ENCODE measurements at places on chromosomes 3 and 15.

- DNase-seq = no peak
Observed at GRCh38 chr3:161372321-161373260, 1.3 kb upstream of the SPTSSB start.

- no peak for DNase-seq
Observed at GRCh38 chr3:190886945-190887344, 24.5 kb upstream of the GMNC start.

GRCh38 chr15:36914466-36914865 is 185.9 kb downstream of the MEIS2 start:
- no peak for DNase-seq

DNA sequence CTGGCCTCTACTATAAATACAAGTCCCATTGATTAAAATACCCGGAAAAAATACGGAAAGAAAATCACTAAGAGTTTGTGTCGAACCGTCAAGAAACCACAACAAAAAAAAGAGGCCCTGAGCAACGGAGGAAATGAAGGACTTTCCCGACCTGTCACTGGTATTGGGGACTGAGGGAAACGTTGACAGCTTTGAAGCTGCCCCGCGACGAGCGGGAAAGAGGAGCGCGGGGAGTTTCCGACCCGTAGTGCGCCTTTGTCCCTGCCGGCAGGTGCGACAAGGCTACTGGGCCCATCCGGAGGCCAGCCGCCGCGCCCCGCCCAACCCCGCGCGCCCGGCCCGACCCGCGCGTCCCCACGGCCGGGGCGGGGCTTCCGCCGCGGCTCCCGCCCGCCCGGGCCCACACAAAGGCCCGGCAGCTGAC is 416 bp downstream of the PBRM1 start:
- peak; percentile 90 for DNase-seq

- DNase-seq = no peak
Observed at GRCh38 chr3:187976365-187976900, 177.5 kb upstream of the LPP start.

DNA sequence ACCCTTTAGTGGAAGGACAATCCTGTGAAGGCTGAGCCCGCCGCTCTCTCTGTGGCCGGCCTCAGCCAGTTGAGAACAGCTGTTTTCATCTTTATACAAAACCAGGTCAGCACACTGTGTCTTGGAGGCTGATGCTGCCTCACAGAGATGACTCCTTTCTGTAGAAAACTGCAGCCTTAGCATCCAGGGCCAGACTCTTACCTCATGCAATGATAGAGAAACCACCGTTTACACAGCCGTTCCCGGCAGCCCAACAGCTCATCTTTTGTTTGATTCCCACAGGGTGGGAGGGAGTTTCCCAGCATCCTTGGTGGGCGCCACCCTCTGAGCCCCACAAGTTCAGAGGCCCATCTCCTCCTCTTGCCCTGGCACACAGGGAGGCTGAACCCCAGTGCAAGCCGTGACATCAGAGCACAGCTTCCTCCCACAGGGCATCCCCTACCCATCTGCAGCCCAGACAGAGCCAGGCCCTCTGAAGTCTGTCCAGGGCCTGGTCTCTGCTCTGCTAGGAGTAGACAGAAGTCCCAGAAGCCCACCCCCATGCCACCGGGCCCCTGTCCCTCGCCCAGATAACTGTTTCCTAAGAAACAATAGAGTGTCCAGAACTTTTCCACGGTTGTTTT is 105.0 kb downstream of the LRRK1 start:
- DNase-seq = peak; percentile 28

DNA sequence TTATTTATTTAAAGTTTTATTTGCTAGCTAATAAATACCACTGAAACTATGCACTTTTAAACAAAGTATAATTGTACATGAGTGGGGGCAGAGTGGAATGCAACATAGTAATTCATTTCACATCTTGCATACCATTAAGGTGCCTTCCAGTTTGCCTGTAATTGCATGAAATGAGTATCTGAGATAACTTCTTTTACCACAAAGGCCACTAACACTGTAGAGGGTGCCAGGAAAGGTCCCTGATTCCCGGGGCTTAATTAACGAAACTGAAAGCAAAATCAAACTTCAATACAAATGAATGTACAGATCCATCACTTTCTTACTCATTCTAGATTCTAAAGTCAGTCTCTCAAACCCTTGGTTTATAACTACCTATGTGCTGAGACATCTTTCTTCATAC is 2.1 kb downstream of the CD47 start:
- no peak for DNase-seq

DNA sequence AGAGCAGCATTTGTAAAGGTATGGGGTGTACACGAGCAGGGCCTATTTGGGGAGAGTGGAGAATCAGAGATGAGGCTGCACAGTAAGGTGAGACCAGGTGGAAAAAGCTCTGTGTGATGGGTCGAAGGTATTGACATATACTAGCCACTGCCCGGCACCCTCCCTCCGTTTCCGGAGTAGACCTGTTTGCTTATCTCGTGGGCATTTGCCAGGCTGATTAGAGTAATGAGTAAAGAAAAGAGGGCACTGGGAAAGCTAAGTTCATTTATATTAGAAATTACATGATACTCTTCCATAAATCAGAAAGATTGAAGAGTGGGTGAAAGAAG is 46.2 kb upstream of the ATG7 start:
- no peak for DNase-seq

DNA sequence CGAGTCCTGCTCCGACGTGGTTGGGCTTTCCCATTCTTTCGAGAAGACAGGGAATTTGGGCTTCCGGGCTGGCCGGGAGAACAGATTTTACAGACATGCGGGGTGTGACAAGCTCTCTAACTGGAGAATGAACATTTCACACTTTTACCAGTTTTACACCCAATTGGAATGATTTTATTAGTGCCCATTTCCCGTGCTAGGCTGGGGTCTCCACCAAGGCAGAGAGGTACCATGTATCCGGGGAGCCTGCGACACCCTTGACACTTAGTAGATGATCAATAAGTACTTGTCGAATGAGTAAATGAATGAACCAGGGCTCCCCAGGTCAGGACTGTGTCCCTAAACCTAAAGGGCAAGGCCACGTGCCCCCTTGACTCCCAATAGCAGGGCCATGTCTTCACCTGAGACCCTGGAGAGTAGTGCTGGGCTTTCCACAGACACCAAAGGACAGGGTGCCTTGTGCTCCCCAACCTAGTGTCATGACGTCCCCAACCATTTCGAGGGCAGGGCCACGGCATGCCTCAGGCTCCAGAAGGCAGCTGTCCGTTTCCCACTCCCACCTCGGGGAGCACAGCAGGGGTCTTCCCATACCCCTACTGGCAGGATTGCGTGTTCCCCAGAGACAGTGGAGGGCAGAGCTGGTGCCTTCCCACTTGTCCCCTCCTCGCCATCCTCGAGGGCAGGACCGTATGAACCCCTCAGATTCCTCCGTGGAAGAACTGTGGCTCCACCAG is 679 bp upstream of the MYD88 start:
- peak; percentile 60 for DNase-seq

DNA sequence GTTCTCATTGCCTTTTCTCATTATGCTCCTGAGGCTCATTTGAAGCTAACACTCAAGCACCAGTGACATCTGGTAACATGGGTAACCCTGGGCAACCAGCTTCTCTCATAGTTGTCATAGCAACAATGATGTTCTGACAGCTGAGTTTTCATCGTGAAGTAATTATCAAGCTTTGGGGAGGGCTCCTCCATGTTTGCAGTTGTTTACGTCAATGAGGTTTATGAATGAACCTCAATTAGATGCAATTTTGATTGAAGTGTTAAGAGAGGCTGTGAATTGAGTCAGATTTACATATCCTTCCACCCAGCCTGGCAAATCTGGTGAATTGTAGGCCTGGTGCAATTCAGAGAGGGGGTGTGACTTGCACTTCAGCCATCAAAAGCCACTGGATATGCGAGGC is 119.3 kb upstream of the CHD2 start:
- DNase-seq = no peak

- no peak for DNase-seq
Observed at GRCh38 chr3:195440379-195440778, 2.4 kb downstream of the ACAP2 start.

GRCh38 chr15:100569391-100569790 is 32.6 kb downstream of the LINS1 start:
- DNase-seq = no peak

- no peak for DNase-seq
Observed at GRCh38 chr3:58635371-58636285, 30.9 kb downstream of the FAM3D start.

GRCh38 chr3:124986192-124987143 is 51.9 kb upstream of the MUC13 start:
- no peak for DNase-seq

DNA sequence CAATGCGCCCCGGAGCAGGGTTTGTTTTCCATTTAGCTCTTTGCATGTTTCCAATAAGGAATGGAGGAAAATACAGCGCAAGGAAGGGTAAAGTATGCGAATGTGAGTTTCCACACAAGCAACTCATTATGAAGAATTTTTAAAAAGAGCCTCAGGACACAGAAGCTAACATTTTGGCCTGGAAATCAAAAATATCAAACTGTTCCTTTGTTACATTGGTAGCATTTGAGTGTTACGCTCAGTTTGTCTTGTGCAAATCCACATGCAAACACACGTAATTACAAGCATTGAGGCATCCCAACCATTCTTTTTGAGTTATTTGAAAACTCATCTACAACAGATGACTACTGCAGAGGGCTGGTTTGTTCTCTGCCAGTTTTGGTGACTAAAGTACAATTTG is 93.0 kb upstream of the SNRPA1 start:
- no peak for DNase-seq

GRCh38 chr15:74917676-74918075 is 11.0 kb upstream of the FAM219B start:
- DNase-seq = no peak

GRCh38 chr3:38581774-38582173 is 67.7 kb downstream of the SCN5A start:
- no peak for DNase-seq

GRCh38 chr3:114566767-114567166 is 272.9 kb downstream of the TIGIT start:
- DNase-seq = no peak

DNA sequence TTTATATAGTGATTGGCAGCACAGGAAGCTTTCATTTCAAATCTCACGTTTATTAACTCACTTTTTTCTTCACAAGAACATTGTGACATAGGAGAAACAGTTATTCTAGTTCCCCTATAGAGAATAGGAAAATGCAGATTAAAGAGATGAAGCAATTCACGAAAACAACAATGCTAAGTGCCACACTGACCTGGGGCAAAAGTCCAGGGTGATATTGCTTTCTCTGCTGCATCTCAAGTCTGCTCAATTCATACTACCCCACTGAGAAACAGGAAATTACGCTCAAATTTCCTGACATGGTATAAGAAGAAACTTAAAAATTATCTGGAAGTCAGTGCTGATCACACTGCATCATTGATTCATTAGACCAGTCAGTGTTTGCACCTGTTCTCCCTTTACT is 66.7 kb upstream of the SEMA6D start:
- no peak for DNase-seq

GRCh38 chr3:44074181-44074580 is 167.5 kb upstream of the TOPAZ1 start:
- no peak for DNase-seq

- no peak for DNase-seq
Observed at GRCh38 chr3:87855616-87856015, 203.2 kb downstream of the CGGBP1 start.

GRCh38 chr3:64561325-64561843 is 126.4 kb downstream of the ADAMTS9 start:
- DNase-seq = no peak

DNA sequence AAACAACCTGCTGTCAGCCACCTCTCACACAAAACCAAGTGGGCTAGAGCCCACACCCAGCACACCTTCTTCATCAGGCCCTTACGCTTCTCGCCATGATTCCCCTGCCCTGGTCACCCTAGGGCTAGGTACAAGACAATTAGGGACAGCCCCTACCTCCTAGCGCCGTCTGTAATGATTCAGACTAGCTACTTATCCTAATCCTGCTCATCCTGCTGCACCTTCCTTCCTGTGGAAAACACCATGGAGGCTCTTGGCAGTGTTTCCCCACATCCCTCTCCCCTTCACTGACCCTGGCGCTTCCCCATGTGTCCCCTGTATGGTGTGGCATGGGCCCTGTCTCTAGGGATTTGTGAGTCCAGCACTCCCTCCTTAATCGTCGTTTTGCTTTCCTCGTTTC is 39.6 kb upstream of the ICE2 start:
- DNase-seq = no peak

- no peak for DNase-seq
Observed at GRCh38 chr3:190205739-190206138, 85.0 kb upstream of the P3H2 start.

DNA sequence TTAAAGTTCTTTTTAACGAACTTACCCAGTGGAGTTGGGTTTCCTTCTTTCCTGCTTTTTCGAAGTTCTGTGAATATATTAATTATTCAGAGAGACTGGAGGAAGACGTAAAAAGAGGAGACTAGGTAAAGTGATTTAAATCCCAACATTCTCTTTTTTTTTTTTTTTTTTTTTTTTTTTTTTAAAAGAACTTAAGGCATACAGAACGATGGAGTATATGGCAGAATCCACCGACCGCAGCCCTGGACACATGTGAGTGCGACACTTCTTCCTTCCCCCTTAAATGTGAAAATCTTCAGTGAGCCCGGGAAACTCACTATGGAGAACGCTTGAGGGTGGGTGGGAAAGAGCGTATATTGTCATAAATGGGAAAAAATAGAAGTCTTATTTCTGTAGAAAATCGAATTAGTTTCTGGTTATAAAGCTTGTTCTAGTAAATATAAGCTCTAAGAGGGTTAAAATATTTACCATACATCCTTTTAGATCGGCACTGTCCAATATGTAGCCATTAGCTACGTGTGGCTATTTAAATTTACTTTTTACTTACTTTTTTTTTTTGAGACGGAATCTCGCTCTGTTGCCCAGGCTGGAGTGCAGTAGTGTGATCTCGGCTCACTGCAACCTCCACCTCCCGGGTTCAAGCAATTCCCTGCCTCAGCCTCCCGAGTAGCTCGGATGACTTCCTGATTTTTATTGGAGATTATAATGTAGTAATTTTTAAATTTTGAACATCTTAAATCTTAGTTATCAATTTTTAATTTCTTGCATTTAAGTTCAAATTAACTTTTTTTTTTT is 892 bp downstream of the NMD3 start:
- no peak for DNase-seq

DNA sequence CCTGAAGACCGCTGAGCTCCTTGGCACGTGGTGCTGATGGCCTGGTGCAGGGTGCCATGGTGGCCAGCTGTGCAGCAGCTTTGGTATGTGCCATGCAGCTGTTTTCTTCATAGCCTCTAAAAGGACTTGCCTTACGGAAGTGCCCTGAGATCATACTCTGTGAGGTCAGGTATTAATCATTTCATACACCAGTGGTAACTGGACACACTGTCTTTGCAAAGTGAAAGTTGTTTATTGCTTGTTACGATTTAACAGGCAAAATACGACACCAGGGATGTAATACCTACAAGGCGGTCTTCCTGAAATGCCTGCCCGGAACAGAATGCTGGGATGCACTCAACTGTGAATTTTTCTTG is 184.6 kb downstream of the ATP10A start:
- no peak for DNase-seq

DNA sequence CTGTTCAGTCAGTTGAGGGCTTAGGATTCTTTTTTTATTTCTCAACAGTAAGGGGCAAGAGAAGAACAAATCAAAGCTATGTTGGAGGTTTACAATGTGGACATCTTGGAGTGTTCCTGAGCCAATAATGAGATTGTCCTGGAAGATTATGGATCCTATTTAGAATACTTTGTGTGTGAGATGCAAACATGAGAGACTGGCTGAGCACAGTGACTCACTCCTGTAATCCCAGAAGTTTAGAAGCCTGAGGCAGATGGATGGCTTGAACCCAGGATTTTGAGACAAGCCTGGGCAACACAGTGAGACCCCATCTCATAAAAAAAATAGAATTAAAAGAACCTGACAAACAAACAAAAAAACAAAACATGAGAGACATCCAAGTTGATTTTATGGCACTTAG is 351.6 kb downstream of the GAP43 start:
- no peak for DNase-seq

- DNase-seq = no peak
Observed at GRCh38 chr3:127747751-127748521, 74.4 kb downstream of the MGLL start.

All from left lobe of liver (tissue), 2 donors.